Mesenteric fat pad (tissue), 1 donor: ENCODE measurements at places on chromosomes 11 and 22. TPM values are rescaled to one million over a fixed set of nuclear protein-coding genes. Genes with fewer than 3 reads are reported as not detected.
A peak's percentile ranks its signal among the peaks of the same experiment; 100 is the strongest.

The IL17RA gene
- total RNA-seq = 38.2 TPM

The TPBGL gene
- 1.6 TPM for total RNA-seq

- no peak for DNase-seq
Measured at GRCh38 chr11:128711136-128711535, 17.3 kb downstream of the FLI1 start.

DNA sequence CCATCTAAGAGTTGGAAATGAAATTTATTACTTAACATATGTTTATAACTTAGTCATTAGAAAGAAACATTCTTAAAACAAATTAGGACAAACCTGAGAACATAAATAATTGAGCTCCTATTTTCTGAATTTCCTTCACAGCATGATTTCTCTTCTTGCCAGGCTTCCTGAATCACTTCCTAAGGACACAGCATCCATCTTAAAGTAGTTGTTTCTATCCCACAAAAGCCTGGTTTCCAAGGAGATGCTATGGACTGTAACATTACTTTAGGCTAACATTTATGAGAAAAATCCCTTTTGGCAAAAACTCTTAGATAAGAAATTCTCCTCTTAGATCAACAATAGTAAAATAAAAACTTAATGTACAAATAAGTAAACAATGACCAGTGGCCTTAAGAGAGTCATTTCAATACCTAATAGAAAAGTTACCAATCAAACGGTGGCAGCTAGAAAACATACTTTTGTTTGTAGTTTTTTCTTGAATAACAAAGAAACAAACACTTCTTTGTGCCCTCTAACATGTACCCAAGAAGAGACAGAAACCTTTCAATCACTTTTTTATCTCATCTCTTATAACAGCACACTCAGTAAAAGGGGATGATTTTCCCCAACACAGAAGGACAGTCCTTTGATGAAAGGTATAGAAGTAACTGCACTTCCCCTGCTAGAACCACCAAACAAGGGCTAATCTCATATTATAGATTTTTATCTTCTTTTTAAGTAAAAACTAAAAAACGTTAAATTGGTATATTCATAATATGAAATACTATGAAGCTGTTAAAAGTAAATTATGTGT lies 74.5 kb downstream of the TTC28 start:
- DNase-seq = no peak

GRCh38 chr11:117444256-117444655 lies 116.6 kb downstream of the CEP164 start:
- no peak for DNase-seq

- DNase-seq = no peak
Measured at GRCh38 chr11:125886997-125887372, 483 bp upstream of the HYLS1 start.

DNA sequence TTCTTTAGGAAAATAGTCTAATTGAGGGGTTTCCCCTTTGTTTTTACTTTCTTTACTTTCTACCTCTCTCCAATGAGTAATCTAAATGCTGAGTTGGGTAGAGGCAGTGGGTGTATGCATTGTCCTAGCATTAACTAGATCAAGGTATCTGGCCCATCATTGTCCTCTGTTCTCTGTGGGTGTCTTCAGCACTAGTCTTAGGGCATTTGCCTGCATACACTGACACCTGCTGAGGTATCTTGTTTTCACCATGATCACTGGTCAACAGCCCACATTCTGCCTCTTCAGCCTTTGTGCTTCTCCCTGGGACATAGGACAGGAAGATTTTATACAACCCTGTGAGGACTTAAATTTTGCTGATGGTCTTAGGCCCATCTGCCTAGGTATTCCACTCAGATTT lies 371.1 kb downstream of the RAB38 start:
- no peak for DNase-seq

- DNase-seq = no peak
Measured at GRCh38 chr11:74702383-74703007, 28.7 kb downstream of the CHRDL2 start.

- peak; percentile 49 for DNase-seq
Measured at GRCh38 chr22:48258064-48258701, 1495.7 kb downstream of the TBC1D22A start.

DNA sequence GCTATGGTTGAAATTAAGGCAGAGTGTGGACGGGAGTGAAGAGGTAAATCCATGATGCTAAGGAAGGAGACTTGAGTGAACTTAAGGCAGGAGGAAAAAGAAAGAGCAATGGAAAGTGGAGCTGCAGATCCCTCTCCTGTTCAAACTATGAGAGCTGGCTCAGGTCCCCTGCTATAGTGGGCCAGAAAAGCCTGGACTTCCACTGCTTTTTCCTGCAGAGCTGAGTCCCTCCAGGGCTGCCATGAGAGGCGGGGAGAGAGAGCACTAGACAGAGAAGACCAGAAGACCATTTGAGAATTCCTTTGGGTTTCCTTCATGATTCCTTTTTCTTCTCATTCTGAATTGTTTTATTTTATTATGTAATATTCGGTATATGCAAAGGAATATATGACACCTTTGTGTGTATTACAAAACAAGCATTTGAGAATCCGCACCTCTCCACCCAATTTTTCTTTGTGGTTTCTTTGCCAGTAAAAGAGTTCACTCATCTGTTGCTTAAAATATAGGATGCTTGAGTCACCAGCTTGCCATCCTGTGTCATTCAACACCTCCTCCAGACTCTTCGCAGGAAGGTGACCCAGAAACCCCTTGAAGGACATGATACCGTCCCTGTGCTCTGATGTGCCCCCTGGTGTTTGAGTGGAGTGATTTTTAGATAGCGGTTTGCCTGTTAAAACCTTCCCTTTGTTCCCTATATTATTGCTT lies 24.4 kb downstream of the SREBF2 start:
- no peak for DNase-seq

GRCh38 chr11:102384419-102385079 lies 37.5 kb downstream of the BIRC2 start:
- DNase-seq = no peak
